ENCODE measurements at places on chromosomes 5 and 9.
A peak's percentile ranks its signal among the peaks of the same experiment; 100 is the strongest.

- no peak for DNase-seq
Observed at GRCh38 chr5:111143910-111144309, 51.8 kb downstream of the WDR36 start.

DNA sequence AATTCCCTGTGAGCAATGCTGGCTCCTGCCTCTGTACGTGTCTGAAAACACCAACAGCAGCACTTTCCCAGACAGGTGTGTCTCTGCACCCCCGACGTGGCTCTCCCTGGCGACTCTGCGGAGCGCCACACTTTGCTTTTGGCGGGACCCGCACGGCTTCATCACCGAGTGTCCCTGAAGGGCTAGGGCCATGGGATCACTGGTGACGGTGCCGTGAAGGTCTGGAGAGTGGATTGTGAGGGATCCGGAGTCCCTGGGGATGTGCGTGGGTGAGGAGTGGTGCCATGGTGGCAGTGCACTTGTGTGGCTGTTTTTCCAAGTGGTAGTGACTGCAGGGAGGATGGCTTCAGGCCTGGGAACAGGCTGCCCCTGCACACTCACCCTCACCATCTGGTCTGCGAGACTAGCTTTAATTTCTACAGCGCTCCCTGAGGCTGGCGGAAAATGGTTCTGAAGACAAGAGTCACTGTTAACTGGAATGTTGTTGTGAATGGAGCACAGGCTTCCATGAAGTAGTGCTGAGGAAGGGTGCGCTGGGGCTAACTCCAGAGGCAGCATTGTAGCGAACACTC lies 3.2 kb downstream of the NKD2 start:
- DNase-seq: no peak

DNA sequence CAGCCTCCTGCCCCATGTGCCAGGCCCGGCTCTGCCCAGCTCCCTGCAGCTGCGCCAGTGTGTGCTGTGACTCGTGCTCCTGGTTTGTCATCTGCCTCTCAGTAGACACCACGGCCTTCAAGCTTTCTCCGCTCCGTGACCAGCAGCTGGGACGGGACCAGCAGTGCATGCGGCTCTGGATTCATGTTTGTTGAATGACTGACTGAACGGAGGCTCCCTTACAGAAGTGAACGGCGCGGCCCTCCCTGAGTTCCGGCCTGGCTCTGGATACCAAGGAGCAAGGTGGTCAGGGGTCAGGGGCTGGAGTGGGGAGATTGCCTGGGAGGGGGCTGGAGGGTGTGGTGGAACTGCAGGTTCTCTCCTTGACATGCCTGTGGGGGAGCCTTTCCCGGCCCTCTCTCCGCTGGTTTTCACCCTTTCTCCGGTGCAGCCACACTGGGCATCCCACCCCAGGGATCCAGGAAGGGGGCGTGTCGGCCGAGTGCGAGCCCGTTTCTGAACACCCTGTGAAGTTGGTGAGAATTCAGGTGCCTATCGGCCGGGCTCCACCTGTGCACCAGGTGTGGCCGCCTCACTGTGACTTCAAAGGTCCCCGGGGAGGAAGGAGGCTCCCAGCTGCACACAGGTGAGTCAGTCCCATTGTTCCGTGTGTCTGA lies 11.1 kb upstream of the CEP72 start:
- peak; percentile 48 for DNase-seq

DNA sequence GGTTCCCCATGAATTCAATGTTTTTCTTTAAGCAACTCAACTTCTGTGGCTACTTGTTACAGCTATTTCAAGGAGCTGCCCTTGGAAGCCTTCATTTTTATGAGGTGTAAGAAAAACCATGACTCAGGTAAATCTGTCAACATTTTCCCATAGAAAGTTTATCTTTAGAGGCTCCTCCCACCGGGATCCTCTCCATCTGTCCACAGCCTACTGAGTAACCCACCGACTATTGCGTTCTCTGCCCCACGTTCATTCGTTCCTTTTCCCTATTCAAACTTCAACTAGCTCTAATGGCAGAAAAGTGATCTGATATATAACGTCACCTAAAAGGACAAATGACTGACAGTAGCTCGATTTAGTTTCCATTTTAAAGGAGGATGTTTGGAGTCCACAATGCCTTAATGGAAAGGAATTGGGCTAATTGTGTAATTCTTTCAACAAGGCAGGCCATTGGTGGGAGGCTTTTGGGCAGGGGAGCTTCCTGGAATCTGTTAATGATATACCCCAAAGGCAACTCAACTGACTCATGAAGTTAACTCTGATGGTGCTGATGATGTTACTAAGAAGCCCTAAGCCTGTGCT lies 29.3 kb upstream of the NR3C1 start:
- DNase-seq: no peak

DNA sequence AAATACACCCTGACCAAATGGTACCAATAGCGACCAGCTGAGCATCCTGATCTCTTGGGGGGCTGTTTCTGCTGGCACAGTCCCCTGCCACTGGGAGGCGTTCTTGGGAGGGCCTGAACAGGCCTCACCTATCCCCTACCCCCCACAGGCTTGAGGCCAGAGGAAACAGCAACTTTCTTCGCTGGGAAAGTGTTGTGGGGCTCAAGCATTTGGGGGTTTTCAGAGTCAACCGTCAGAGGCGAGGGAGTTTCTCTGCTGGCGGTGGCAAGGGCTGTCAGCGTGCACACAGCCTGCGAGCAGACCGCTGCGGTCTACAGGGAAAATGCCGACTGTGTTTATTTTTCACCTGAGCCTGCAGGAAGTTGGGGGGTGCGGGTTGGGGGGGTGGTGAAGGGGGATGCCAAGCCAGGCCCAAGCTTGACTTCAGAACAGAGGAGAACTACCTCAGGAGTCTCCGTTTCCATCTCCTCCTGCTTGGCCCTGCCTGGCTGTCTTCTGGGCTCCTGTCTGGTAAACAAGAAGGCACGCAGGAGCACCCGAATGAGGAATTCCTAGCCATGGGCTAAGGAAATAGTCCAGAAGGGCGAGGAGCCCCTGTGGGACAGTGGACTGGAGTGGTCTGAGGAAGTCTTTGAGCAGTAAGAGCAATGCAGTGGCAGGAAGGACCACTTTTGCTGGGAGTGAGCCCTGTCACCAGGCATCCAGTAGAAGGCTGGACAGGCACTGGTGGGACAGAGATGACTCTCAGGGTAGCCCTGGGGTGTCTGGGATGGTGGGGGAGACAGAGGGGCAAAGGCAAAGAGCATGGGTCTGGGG lies 18.1 kb downstream of the TCF7 start:
- DNase-seq: no peak

DNA sequence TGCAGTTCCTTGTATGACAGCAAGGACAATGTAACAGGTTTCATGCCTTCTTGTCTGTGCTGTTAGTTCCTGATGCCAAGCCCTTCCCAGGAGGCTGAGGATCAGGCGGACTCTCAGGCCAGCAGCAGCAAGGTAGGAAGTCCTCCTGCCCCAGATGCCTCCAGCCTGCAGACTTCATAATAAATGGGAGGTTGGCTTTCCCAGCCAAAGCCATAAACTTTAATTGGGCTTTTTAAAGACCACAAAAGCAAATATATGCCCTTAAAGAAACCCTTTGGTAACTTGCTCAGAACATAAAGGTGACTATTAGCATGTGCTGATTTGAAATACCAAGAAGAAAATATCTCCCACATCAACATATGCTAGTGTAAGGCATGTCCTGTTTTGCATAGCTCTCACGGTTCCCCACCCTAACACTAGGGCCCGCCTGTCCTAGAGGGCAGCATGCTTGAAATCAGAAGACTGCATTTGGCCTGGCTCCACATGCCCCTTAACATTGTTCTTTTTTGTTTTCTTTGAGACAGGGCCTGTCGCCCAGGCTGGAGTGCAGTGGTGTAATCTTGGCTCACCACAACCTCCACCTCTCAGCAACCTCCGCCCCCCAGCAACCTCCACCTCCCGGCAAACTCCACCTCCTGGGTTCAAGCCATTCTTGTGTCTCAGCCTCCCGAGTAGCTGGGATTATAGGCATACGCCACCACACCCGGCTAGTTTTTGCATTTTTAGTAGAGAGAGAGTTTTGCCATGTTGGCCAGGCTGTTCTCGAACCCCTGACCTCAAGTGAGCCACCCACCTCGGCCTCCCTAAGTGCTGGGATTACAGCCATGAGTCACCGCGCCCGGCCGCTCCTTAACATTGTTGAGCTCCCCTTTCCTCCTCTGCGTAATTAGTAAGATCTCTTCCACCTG lies 44.6 kb upstream of the FCN1 start:
- no peak for DNase-seq

DNA sequence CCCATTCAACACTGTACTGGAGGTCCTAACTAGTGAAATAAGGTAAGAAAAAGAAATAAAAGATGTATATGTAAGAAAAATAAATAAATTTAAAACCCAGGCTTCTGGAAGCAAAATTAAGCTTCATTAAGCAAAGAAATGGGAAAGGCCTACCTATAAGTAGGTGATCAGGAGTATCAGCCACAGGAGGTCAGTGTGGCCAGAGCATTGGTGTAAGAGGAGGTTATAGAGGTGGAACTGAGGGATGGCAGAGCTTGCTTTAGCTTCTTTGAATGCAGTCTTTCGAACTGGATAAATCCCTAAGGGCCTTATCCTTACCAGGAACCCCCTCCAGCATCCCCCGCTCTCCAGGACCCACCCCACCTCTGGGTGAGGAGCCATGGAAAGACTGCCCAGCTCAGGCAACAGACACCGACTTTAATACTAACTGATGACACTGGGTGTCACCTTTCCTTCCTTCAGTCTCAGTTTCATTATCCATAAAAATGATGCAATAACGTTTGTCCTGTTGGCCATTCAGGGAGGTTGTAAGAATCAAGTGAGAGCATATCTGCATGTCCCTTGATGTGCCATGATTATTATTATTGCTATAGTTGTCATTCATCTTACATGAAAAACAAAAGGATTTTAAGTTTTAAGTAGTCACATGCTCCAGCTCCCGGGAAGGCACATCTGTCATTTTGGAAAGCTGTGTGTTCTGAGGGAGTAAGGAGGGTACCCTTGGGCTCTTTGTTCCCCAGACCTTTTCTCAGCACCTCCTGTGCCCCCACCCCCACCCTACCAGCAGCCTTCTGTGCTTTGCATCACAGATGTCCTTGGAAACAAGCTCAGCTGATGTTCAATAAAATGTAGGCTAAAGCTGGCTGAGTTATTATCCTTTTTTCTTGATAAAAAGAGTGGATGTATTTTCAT lies 50.8 kb upstream of the CTNNA1 start:
- DNase-seq: no peak

- DNase-seq: no peak
Observed at GRCh38 chr9:72540348-72540873, 19.0 kb downstream of the TMC1 start.

DNA sequence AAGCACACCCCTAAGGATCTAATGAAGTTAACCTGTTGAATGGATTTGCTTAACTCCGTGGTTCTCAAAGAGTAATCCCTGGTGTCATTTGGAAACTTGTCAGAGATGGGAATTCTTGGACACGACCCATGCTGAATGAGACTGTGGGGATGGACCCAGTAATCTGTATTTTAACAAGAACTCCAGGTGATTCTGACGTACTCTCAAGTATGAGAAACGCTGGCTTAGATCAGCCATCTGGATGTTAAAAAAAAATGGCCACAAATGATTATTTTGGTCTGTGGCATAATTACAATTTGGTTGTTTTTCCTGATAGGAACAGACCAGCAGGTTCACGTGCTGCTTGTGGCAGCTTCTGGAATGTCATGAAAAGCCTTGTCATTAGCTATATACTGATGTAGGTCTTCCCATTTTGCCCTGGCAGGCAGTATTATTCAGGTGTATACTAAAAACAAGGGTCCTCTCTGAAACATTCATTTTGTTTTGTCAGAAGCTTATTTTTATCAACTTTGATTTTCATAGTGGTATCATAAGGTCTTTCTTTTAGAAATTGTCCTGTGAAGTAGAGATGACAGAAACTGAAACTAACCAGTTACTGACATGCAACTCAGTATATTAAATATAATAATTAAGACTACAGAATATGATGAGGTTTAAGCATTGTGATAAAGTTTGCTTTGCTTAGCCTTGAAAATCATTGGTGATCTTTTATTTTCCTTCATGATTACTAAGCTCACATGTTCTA lies 15.4 kb downstream of the CPEB4 start:
- no peak for DNase-seq

GRCh38 chr5:5011151-5011550 lies 129.0 kb upstream of the ADAMTS16 start:
- no peak for DNase-seq

GRCh38 chr9:114266969-114267368 lies 55.9 kb upstream of the ORM1 start:
- DNase-seq: no peak

GRCh38 chr5:124372457-124372856 lies 374.0 kb downstream of the ZNF608 start:
- DNase-seq: peak; percentile 79

GRCh38 chr9:89679016-89679415 lies 74.2 kb downstream of the GADD45G start:
- DNase-seq: no peak

DNA sequence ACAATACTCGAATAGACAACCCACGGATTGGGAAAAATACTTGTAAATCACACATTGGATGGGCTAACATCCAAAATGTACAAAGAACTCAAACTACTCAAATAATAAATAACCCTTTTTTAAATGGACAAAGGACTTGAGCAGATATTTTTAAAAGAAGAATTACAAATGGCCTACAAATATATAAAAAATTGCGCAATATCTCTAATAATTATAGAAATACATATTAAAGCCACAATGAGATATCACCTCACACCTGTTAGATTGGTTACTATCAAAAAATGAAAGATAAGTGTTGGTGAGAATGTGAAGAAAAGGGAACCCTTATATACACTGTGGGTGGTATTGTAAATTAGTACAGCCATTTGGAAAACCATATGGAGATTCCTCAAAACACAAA lies 40.8 kb upstream of the ADAMTS19 start:
- DNase-seq: no peak

DNA sequence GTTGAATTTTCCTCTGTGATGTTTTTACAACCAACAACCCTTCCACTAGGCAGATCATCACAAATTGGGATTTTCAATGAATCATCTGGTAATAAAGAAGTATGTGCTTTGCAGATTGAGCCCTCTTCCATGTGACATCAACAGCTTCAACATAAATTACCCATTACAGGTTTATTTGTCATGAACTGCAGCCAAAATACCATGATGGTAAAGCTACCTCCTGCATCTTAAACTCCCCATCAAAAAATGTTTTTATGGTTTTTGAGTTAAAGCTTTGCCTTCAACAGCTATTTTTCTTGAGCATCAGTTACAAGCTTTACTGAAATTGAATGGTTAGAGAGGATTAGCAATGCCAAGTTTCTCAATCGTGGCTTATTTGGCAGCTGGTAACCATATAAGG lies 211.4 kb upstream of the TUSC1 start:
- DNase-seq: no peak

DNA sequence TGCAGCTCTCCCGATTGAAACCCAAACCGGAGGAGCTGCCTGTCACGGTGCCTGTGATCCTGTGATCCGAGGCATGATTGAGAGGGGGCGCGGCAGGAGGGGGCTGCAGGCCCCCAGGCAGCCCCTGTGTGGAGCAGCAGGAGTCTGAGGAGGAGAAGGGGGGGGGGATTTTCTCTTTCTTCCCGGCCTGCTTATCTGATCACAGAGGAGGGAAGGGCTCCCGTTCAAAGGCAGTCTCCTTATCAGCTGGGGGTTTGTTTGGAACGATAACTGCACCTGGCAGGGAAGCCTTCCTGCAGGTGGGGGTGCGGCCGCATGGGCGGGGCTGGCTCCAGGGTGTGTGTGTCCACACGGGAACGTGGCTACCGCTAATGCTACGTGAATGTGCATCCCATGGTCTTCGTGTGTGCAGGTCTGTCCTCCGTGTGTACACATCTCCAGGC lies 38.4 kb downstream of the LMX1B start:
- DNase-seq: peak; percentile 69

- no peak for DNase-seq
Observed at GRCh38 chr9:95725045-95725444, 150.4 kb upstream of the ERCC6L2 start.
